ENCODE measurements at places on chromosomes 5 and 9.

DNA sequence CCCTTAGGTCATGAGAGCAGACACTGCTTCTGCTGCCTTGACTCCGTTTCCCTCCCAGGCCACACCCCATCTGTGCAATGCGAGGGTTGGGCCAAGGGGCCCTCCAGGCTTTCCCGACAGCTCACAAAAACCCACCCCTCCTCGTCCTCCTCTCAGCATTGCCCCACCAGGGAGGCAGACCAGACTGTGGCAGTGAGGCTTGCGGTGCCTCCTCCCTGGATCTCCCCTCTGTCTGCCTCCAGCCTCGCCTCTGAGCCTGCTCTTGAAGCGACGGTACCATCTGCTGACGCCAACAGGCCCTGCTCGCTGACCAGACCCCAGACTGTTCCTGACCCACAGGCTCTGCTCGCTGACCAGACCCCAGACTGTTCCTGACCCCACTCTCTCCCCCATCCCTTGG lies 99.2 kb upstream of the CACNA1B start:
- no peak for DNase-seq

DNA sequence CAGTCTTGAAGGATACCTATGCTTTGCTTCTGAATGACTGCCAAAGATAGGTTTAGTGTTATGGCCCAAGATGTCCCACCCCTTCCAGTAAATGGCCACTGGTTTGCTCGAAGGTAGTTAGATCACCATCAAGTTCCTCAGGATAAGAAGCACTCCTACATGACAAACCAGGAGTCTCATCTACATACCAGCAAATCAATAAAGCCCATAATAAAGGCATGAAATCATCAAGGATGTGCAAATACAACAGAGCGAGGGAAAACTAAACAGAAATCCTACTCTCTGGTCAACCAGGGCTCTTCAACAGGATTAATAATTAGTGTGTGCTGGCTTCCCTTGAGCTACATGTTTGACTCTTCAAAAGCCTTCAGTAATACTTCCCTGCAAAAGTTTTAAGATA lies 141.0 kb downstream of the LHFPL2 start:
- DNase-seq = no peak

DNA sequence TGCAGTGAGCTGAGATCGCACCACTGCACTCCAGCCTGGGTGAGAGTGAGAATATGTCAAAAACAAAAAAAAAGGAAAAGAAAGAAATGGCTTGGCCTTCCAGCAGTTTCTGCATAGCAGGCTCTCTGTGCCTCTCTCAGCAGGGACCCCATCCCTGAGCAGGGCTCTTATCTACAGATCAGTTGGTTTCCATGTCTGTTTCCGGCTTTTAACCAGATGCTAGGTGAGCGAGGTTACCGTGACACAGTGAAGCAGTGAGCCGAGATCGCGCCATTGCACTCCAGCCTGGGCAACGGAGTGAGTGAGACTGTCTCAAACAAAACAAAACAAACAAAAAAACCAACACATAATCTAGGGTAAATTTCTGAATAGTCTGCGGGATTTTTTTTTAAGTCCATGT lies 51.4 kb downstream of the COL5A1 start:
- DNase-seq = no peak

DNA sequence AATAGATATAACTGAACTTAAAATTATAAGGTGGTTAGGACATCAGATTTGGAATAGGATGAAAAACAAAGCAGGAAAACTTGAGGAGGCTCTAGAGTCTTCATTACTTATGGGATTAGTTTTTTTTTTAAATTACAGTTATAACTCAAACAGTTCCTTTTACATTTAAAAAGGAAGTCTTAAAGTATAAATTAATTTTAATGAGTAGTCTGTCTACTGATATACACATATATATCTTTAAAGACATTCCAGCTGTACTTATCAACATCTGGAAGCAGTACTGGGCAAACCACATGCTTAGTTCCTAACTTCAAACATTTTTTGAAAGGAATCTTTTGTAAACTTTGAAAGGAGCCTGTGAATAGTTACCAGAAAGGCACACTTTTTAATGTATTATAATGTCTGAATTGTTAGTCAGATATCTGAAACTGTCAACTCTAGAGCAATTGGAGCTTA lies 6.0 kb downstream of the ACTBL2 start:
- no peak for DNase-seq

DNA sequence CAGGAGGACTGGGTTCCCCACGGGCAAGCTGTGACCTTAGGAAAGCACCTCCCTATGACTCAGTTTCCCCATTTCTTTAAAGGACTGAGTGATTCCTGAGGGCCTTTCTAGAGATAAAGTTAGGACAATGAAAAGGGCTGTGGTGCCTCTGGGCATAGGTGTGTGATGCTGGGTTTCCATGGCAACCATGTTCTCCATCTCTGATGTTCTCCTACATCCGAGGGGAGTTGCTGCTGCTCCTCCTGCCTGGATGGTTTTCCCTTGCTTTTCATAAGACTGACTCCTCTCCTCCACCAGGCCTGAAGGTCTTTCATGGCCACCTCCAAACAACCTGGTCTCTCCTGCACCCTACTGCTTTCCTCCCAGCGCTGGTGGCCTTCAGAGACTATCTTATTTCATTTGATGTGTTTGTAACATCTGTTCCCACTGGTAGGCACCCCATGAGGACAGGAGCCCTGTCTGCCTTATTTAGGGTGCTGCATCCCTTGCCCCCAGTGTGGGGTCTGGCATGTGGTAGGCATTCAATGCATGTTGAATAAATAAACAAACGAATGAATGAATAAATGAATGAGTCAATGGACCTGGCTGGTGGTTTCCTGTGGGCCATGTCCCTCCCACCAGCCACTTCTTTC lies 112.2 kb upstream of the HAND1 start:
- DNase-seq = no peak

GRCh38 chr5:28374492-28374967 lies 1336.1 kb upstream of the CDH9 start:
- no peak for DNase-seq

- no peak for DNase-seq
Observed at GRCh38 chr5:134840811-134841210, 5.0 kb upstream of the C5orf24 start.

DNA sequence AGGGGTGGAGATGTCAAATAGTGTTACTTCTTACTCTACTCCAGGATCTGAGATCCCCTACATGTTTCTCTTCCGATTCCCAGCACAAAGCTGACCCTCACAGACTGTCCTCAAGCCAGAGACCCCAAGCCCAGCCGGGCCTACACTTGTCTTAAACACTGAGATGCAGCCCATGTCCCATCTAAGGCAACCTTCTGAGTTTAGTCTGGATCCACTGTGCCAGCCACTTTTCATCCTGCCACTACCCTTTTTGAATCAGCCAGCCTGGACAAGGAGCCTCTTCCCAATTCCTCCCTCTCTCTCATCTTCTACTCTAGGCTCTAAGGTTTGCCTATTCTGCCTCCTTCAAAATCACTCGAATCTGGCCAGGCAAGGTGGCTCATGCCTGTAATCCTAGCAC lies 6.2 kb upstream of the MYORG start:
- no peak for DNase-seq

GRCh38 chr9:134329886-134330285 lies 3.6 kb downstream of the RXRA start:
- DNase-seq = no peak

DNA sequence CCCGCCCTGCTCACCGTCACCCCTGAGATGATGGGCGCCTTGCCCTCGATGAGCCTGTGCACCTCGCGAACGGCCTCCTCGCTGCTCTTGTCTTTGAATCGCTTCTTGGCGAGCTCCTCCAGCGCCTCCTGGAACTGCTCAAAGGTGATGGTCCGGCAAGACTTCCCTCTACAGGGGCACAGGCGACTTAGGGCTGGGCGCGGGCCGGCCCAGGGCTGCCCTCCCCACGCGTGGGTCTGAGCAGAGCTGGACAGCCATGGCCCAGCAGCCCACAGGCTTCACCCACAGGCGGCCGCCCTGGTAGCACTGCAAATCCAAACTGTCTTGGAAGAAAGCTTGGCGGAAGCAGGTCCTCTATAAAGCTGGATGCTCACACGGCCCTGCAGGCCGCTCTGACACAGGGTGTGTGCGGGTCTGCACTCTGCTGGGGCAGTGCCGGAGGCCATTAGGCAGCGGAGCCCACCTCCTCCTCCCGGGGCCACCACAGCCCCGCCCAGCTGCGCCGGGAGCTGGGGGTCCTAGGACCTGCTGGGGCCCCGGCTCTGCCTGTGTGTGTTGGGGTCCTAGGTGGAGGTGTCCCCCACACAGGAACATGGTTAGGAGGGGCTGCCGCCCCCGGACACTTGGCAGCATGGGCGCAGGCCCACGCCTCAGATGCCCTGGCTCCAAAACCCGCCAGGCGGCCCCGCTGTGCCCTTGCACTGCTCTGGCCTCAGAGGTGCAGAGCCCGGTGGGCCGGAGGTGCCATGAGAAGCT lies 27.0 kb downstream of the TPPP start:
- no peak for DNase-seq

GRCh38 chr5:108798513-108799265 lies 51.0 kb downstream of the FER start:
- DNase-seq = no peak

DNA sequence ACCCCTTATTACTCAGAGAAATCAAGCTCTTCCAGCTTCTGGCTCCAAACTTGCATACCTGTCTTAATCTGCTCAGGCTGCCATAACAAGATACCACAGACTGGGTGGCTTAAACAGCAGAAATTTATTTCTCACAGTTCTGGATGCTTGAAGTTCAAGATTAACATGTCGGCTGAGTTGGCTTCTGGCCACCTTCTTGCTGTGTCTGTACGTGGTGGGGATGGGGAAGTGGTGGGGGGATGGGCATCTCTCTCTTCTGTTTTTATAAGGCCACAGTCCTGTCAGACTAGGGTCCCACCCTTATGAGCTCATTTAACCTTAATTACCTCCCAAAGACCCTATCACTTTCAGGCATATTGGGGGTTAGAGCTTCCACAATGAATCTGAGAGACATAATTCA lies 140.5 kb downstream of the SV2C start:
- DNase-seq = no peak

Measured in central memory CD4-positive, alpha-beta T cell (primary cell).